GM10248 (cell line): ENCODE measurements at places on chromosomes 11 and 22.

DNA sequence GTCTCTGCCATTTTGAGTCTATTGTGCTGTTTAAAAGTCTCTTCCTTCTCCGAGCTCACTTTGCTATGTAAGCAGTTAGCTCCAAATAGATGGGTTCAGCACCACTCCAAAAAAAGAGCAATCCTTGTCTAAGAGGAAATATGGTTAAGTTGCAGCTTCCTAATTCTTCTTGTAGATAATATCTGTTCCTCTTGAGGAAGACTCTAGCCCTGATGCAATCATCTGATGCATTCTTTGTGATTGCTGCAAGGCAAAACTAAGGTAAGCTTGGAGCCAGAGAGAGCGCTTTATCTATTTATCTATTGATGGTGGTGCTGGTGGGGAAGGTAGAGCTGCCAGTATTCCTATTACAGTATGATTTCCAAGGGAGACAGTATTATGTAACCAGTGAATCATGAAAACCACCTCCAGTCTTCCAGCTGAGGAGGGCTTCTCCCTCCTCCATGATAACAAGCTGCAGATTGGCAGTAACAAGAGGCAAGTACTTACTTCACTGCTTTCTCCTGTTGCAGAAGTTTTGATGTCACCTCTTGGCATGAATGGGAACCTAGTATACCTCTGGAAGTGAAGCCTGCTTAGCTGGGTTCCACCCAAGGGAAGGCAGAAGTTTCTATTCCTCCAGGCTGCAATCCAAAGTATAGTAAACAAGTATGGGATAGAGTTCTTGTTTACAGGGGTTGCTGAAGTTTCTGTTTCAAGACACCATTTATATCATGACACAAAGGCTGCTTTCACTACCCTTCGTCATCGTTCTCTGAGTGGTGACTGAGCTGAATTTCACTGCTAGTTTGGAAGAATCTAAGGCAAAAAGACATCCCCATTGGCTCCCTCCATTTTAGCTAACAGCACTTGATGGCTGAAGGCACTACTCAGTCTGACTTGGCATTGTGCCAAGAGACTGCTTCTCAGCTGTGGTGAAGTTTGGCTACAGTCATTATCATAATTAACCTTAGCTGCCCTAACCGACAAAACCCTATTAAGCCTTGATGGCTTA is 49.7 kb downstream of the FDX1 start:
- no peak for DNase-seq

DNA sequence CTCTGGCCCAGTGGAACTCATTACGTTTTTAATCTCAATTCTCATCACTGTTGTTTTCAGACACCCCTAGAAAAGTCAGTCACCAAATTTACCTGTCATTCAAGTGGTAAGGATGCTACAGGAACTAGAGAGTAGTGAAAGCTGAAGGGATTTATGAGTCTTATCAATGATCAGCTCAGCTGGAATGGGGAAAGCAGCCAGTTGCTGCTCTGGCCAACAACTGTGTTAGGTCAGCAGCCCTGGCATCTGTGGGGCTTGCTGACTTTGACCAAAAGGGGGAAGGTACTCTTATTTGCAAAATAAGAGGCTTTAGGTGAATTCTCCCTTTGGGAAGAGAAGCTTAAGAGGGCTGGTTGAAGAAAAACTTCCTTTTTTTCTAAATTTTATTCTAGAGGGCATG is 76.2 kb upstream of the HORMAD2 start:
- no peak for DNase-seq

GRCh38 chr11:17781221-17781620 is 46.6 kb downstream of the KCNC1 start:
- no peak for DNase-seq

GRCh38 chr11:126740846-126741245 is 259.7 kb downstream of the KIRREL3 start:
- DNase-seq, result no peak

GRCh38 chr22:38608992-38609750 is 39.2 kb upstream of the DMC1 start:
- no peak for DNase-seq

DNA sequence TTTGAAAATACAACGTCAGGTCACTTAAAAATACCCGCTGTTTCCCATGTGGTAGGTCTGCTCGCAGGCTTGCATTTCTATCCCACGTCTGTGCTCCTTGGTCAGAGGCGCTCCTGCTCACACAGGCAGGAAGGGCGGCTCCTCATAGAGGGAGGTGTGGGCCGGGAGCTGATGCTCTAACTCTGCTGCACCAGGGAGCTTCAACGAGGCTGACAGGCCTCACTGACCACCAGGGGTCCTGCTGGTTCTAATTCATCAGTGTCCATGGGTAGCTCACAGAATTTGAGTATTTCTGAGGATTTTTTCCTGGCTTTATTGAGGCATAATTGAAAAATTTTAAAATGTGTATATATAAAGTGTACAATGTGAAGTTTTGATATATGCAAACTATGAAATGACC is 68.5 kb downstream of the PIWIL3 start:
- no peak for DNase-seq

GRCh38 chr11:66580803-66581202 is 12.1 kb downstream of the CCDC87 start:
- no peak for DNase-seq

DNA sequence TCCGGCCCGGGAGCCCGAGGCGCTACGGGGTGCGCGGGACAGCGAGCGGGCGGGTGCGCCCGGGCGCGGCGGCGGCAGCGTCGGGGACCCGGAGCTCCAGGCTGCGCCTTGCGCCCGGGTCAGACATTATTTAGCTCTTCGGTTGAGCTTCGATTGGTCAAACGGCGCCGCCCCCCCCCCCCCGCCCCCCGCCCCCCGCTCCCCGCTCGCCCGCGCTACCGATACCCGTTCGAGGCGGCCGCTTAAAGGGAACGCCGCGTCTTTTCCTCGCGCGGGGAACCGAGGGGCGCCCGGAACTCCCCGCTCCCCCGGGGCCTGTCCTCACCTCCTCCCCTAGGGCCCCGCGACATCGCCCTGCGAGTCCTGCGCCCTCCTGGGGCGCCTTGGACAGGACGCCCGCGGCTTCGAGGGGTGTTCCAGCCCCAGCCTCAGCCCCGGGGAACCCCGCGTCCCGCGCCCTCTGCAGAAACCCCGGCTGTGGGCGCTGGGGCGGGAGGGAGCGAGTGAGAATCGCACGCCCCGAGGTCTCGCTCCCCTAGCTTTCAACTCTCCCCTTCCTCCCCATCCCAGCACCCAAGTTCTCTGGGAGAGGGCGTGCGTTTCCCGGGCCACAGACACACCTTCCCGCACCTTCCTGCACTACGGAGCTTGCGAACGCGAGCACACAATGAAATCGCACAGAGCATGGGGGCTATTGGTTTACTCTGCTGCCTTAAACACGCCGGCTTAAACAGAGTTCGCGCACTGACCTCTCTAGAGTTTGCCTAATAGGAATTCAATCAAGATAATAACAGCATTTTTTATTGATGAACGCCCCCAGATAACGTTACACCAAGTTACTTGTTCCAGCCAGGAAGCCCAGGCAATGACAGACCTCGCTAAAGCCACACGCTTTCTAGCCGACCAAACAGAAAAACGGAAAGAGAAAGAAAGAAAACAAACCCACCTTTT is at the start of gene BDNF:
Gene BDNF (minus strand): TSS at position 105 of the 951 bp plus-strand sequence. CDS start 41,891 bp downstream, outside the sequence.
- DNase-seq, result peak; percentile 26

- no peak for DNase-seq
Measured at GRCh38 chr22:39220450-39220849, 24.3 kb downstream of the PDGFB start.

DNA sequence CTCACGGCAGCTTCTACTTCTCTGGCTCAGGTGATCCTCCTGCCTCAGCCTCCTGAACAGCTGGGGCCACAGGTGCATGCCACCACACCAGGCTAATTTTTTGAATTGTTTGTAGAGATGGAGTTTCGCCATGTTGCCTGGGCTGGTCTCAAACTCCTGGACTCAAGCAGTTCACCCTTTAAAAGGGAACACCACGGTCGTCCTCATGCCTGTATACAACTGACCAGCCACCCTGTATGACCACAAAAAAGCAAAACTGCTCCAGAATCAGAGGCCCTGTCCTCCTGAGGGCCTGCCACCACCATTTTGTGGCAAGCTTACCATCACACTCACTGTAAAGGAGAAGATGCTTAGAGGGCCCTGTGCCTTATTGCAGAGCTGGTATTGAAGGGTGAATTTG is 2.2 kb downstream of the GLB1L3 start:
- no peak for DNase-seq

GRCh38 chr11:60854140-60854846 is 1.5 kb downstream of the PTGDR2 start:
- no peak for DNase-seq

- DNase-seq, result no peak
Measured at GRCh38 chr11:60924906-60925853, 920 bp downstream of the TMEM132A start.

GRCh38 chr11:72951193-72951592 is 137.0 kb downstream of the ATG16L2 start:
- DNase-seq, result no peak

DNA sequence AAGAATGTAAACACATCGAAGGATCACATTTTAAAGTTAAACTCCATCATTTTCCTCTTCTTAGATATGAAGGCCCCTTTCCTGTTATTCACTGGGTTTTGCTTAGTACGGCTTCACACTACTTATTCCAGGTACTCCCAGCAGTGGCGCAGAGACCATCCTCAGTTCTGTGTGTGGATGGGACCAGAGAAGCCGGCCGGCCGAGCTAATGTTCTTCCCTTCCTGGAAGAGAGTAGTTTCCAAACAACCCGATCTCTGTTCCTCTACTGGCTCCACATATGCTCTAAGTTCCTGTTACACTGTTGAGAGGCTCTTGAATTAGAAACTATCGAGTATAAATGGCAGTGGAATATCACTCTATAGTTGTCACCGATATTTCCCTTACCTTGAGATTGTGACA is 684 bp upstream of the NFRKB start:
- DNase-seq, result no peak

DNA sequence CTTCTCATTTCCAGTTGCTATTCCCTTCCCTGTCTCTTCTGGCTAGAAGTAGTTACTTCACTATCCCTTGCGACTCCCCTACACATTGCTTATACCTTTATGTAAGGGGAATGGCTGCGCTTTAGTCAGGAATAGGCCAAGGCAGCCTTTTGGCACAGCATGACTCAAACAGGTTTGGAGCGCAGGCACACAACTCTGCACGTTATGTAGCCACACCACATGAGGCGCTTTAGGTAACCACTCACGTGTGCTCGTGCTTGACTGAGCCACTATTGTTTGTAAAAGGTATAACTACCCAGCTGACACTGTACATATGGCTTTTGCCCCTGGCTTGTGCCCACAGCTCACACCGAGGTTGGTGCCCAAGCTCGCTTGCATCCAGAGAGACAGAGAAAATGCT is 46.7 kb upstream of the LIPT2 start:
- no peak for DNase-seq

DNA sequence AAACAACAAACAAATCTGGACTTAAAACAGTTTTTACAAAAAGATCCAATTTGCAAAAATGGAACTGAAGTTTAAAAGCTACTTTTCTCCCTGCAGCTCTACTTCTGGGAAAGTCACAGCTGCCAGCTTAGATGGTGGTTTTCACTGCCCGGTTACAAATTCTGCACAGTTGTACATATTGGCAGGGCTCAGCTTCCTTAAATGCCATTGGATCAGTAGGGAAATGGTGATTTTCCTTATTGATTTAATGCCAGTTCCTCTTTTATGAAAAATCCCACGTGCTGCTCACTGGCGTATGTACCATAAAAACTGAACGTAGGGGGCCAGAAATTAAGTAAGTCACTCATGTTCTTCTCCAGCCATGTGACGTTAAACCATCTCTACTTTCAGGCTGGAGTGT is 22.8 kb downstream of the GRAP2 start:
- DNase-seq, result no peak

DNA sequence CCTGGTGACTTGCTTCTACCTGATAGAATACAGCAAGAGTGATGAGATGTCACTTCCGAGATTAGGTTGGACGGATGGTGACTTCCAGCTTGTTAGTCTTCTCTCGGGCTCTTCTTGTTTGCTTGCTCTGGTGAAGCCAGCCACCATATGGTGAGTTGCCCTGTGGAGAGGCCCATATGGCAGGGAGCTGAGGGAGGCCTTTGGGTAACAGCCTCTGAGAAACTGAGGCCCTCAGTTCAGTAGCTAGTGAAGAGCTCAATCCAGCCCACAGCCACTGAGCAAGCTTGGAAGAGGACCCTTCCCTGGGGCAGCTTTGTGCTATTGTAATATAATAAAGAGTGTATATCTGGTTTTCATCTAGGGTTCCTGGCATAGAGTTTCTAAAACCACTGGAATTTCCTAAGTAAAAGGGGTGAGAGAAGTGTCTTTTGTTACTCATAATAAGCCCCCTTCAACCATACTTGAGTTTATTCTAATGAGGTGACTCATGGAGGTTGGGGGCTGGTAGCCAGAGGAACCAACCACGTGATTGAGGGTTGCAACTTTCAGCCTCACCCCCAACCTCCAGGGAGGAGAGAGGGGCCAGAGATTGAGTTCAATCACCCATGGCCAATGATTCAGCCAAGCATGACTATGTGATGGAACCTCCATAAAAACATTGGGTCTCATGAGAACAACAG is 8.0 kb upstream of the TPCN2 start:
- no peak for DNase-seq

GRCh38 chr22:49235463-49236300 is 592.0 kb downstream of the BRD1 start:
- DNase-seq, result no peak

DNA sequence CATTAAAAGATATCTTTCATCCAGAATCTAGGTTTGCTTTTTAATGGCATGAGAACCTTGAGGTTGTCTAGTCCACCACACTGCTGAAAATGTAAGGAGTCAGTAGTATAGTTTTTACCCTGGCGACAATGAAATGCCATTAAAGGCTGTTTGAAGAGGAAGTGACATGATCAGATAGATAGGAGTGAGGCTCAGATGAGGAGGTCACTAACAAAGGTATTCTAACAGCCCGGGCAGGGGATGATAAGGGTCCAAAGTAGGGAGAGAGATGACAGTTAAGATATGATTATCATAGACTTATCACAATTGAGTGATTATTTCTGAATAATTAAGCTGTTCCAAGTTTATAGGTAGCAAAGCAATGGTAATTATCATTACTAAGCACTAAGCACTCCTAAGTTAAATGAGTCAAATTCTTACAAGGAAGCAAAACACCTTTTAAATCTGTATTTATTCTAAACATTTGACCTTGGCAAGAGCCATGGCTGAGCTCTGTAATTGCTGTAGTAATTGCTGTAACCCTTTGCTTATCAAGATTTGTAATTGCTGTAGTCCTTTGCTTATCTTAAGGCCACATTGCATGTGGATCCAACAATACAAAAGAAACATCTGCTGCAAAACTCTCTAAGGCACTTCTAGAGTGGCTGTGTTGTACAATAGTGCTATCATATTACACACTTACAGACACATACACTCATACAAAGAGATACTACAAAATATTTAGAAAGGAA is 92.6 kb downstream of the ENTHD1 start:
- no peak for DNase-seq
